NCI-H1105 (cell line): ENCODE measurements at places on chromosomes 2 and 18.
A peak's percentile ranks its signal among the peaks of the same experiment; 100 is the strongest.

DNA sequence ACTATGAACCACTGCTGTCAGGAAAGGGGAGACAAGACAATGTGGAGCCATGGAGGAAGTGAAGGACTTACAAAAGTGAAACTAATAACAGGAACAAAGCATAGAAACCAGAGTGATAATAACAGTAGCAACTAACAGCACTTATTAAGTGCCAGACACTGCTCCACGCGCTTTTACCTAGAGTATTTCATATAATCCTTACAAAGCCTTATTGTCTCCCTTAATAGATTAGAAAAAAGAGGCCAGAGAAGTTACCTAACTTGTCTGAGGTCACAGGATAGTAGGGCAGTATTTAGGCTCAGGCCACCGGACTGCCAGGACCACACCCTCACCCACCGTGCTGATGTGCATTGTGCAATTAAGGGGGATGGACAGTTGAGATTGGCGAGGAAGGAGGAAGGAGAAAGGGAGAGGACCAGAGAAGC lies 98.6 kb upstream of the NFU1 start:
- no peak for DNase-seq

DNA sequence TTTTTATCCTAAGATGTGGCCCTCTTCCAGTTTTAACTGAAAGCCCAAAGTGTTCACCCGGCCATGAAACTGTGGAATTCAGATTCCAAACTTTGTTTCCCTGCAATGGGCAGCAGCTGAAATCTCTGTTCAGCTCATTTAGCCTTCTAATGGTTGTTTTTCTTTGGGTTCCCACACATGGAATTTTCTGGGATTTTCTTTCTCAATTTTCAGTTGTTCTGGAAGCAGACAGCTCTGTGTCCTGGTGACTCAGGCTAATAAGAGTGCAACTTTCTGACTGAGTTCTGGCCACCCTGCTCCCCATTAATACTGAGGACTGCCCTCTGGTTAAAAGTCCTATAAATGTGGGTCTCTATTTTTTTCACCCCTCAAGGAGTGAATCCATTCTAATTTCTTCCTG lies 78.5 kb downstream of the PMS1 start:
- DNase-seq: no peak

GRCh38 chr18:3631887-3632286 lies 181.9 kb downstream of the TGIF1 start:
- DNase-seq: no peak

- no peak for DNase-seq
Measured at GRCh38 chr2:217919781-217920351, 82.9 kb downstream of the TNS1 start.

DNA sequence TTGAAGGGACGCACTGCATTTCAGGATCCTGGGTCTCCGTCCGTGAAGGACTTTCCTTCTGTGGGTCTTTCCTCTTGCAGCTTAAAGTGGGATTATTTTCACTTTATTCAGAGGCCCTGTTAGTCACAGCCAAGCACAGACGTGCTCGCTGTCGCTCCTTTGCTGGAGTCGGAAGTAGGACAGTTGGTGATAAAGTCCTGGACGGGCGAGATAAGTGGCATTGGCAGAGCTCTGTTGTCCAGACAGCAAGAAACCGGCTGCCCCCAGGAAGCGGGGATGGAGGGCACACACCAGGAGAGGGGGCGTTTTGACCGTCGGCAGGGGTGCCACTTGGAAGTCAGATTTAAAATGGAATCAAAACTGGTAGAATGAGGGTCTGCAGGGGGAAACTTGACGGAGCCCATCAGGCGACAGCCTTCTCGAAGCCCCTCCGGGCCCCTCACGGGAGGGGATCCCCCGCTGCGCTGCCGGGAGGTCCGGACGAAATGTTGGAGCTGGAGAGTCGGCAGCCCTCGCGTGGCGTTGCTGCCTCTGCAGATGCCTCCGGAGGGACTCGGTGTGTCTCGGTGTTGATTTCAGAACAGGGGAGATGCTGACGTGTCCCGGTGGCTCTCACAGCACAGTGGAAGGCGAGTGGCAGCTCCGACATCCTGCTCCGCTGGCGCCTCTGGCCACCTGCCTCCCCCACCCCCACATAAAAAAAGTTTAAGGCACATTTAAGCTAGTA lies 124.2 kb downstream of the NFATC1 start:
- no peak for DNase-seq

- peak; percentile 36 for DNase-seq
Measured at GRCh38 chr2:172710584-172711047, 25.0 kb upstream of the RAPGEF4 start.

- DNase-seq: no peak
Measured at GRCh38 chr2:240922982-240923537, 16.9 kb downstream of the CROCC2 start.
